Left ventricle myocardium superior (tissue), 1 donor: ENCODE measurements at places on chromosomes 3 and 15.
A peak's percentile ranks its signal among the peaks of the same experiment; 100 is the strongest.

DNA sequence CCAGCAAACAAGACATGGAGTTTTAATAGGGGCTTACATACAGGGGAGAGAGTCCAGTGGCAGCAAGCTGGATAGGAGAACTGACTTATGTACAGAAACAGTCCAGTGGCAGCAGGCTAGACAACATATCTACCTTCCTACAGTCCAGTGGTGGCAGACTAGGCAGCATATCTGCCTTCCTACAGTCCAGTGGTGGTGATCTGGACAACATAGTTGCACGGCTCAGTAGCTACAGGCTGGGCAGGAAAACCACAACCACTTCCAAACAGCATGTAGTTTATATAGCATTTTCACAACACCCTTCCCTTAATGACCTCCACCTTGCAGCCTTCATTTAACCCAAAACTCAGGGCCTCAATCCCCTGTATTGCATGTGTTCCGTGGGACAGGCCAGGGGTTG is 181.3 kb upstream of the EIF1B start:
- DNase-seq = no peak

GRCh38 chr3:82839871-82840270 is 1078.4 kb upstream of the GBE1 start:
- no peak for DNase-seq

GRCh38 chr3:129311054-129311902 is 32.6 kb downstream of the HMCES start:
- no peak for DNase-seq

DNA sequence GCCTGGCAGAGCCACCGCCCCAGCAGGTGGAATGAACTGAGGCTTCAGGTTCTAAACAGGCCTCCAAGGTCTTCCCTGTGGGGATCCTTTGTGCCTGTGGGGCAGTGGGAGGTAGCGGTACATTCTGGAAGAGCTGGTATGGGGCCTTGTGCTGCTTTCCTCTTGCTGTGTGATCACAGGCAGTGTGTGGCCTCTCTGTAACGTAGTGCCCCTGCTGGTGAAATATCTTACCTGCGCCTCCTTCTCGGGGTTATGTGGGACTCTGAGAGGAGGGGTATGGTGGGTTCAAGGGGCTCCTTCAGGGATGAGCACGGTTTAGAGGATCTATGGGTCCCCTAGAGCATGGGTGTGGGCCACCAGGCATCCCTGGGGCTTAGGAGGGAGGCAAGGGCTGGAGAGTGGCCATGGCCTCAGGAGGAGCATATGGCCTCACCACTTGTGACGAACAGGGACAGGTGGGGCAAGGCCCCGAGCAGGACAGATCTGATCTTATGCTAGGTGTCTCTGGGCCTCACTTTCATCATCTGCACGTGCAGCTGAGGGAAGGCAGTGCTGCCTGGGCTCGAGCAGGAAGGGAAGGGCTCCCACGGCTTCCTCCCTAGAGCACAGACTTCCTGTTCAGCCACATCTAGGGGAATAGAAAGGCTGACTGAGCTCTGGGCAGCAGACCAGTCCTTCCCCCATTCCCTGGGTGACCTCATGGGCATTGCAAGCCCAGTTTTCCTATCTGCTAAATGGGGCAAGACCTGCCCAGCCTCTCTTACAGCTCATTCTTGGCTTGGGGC is 1.9 kb upstream of the ALS2CL start:
- peak; percentile 69 for DNase-seq

GRCh38 chr3:107525644-107526305 is 3.0 kb downstream of the BBX start:
- DNase-seq = peak; percentile 31

DNA sequence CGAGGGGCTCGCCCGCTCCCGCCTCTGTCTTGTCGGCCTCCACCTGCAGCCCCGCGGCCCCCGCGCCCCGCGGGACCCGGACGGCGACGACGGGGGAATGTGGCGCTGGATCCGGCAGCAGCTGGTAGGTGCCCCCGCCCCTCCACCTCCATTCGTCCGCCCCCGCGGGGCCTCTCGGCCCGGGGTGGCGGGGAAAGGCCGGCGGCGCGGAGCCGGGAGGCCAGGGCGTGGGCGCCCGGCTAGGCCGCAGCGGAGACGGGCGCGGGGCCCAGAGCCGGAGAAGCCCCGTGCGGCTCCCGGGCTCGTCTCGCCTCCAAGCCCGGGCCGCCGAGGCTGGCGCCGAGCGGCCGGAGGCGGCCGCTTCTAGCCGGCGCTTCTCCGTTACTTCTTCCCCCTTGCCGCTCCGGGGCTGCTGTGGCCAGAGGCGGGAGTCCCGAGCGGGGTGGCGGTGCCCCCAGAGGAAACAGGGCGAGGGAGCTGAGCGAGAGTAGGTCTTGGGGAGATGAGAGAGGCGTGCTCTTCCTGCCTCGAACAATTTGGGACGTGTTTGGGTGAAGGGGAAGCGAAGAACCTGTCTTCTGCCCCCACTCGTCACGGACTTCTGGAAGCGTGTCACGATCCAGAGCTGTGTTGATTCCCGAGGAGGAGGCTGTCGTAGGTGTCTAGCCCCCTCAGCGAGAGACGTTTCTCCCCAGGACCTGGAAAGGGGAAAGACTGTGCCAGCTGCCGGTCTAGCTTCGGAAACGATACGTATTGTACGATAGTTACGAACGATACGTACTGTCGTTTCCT is 555 bp downstream of the ATP11B start:
- peak; percentile 34 for DNase-seq
